ENCODE measurements at places on chromosomes 3 and 15.

DNA sequence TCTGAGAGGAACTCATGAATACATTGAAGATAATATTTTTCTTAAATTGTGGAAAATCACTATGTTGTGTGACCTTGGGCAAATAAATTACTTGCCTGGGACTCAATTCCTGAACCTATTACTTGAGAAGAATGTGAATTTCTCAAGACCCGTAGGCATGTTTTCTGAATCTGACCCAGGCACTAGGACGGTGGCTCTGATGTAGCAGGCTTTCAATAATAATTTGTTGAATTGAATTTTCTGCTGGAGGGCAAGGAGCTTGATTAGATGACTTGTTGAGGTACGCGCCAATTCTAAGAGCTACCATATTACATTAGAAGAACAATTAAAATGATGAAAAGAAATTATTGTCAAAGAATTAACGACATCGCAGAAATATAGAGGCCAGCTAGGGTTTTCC lies 150.2 kb upstream of the LRRC3B start:
- DNase-seq, result no peak

DNA sequence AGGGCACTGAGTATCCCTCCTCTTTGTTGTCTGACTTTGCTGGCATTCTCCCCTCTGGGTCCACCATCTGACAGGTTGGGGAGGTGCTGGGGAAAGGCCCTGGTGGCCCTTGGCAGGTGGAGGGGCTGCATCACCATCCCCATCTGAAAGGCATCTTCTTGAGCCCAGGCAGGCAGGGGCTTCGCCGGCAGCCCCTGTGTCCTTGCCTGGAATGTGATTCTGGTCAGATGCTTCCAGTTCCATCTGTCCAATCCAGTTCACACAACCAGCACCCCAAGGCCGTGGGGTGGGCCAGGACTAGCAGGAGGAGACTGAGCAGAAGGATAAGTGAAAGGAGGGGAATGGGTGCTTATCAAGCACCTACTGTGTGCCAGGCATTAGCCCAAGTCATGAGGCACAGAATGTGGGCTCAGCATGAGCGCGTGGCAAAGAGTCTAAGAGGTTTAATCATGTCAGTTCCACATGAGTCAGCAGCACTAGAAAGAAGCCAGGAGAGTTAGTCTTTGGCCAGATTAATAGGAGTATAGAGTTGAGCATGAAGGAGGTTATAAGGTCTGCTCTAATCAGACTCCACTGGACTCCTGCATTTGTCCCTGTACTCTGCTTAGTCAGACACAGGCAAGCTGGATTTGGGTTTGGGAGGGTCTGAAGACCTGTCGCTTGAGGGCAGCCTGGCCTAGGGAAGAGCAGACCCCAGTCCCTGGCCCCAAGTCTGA lies 10.5 kb upstream of the TXNRD3 start:
- DNase-seq, result no peak

DNA sequence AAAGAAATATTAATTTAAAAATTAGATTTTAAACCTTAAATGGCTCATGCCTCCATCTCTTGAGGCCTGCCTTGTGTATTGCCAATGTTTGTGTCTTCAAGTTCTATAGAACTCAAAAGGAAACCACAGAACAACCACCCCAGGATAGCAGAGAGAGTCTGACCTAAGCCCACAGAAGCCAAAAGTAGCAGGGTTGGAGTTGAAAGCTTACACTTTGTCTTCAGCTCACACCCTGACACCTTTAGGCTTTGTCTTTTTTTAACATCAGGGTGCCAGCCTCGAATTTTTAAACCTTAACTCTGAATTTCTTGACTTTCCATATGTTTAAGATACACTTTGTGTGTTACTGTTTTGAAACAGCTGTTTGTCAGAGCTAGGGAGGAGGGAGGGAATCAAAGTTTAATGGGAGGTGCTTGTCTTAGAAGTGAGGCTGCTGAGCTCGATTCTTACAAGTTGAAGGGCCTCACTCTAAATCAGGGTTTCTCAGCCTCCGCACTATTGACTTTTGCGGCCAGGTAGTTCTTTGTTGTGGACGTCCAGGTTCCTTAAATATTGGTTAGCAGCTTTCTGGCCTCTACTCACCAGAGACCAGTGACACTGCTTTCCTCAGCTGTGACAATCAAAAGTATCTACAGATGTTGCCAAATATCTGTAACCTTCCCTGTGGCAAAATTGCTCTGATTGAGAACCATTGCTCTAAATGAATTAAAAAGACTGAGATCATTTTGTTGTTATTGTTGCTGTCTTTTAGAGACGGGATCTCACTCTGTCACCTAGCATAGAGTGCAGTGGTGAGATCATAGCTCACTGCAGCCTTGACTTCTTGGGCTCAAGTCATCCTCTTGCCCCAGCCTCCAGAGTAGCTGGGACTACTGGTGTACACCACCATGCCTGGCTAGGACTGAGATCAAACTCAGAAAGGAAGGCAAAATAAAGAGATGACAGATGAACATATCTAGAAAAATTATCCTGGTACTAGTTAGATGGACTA lies 139.2 kb upstream of the EOMES start:
- DNase-seq, result no peak

DNA sequence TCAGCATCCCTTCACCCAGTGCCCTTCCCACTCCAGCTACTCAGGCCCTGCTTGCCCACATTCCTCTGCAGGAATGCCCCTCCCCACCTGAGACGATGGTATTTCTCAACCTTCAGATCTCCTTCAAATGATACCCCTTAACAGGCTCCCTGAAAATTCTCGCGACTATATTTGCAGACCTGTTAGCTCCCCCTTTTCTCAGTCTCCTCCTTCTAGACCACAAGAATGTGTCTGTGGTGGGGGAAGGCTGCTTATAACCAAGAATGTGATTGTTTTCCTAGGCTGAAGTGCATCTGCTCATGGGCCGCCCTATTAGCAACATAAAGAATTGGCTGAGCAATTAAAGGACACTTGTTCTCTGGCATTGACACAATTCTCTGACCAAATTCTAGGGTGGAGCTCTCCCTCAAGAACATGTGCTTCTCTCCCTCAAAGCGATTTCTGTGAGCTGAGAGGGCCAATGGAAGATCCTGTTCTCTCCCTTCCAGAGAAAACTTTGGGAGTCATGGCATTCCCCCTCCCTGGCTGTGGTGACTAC lies 19.1 kb upstream of the LIMD1 start:
- DNase-seq, result no peak

GRCh38 chr15:80584973-80585525 lies 110.1 kb upstream of the ABHD17C start:
- no peak for DNase-seq

- DNase-seq, result no peak
These were observed 25.0 kb downstream of the ADAM10 start for GRCh38 chr15:58724466-58724865.
